ENCODE measurements at places on chromosomes 16 and 17. TPM values are rescaled to one million over a fixed set of nuclear protein-coding genes. Genes with fewer than 3 reads are reported as not detected.

GRCh38 chr17:50353600-50354195 lies 7.8 kb downstream of the XYLT2 start:
- DNase-seq, result no peak

Gene PCGF2
- total RNA-seq, result 0.70 TPM

- DNase-seq, result no peak
Observed at GRCh38 chr16:55824473-55825000, 8.4 kb downstream of the CES1 start.

DNA sequence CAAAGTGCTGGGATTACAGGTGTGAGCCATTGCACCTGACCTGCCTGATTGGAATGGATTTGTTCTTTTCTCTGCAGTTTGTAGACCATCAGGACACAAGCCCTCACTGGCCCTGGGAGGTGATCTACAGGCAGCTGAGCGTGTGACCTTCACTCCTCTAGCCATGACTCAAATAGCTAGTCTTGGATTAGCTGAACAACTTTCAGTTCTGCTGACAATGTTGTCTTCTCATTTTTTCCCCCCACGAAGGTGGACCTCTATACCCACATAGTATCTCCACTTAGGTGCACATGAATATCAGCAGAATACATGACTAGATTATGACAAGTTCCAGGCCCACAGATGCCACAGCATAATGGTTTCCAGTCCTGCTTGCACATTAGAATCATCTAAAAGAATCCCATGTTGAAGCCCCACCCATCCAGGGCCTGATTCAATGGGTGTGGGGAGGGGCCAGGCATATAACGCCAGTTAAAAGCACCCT lies 36.8 kb downstream of the HS3ST3B1 start:
- no peak for DNase-seq

DNA sequence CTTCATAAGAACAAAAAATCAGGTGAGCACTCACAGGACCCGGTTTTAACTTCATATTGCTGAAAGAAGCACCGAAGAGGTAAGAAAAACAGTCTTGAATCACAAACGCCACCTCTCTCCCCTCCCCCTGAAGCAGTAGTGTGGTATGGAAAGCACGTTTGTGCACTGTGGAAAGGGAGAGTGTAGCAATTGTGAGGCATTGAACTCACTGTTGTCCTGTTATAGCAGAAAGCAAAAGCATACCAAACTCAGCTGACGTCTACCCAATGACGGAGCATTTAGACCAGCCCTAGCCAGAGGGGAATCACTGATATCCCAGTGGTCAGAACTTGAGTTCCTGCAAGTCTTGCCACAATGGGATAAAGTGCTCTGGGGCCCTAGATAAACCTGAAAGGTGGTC lies 98.8 kb downstream of the DYNLRB2 start:
- no peak for DNase-seq
